HTR-8/SVneo (cell line): ENCODE measurements at places on chromosomes 6 and 20.

DNA sequence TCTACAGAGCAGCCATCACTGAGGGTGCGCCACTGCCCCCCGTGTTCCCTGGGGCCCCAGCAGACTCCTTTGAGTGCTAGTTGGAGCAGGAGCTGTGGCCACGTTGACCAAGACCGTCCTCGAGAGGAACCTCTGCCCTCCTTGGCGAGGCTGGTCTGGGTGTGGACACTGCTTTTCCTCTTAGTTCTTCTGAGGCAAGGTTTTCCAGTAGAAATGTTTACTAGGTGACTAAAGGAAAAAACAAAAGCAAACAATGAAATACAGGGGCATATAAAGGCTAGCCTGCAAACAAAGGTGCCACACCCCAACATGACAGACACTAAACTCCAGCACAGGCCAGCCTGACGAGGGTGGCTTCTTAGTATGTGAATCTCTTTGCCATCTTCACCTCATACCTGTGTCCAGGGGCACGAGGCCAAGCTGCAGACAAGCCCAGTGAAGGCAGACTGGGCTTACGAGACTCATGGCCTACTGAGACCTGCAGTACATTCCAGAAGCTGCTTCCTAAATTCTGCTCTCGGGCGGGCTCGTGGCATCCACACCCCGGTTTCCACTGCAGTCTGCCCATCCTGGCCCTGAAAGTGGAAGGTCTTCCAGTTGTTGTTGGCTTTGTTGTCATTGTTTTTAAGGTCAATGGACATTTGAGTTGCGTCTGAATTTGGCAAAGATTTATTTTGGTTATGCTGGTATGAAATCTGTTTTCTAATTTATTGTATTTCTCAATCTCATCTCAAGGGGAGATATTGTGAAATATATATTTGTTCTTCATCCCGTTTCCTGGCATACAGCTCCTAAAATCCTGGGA is 39.2 kb downstream of the FAM50B start:
- DNase-seq, result no peak

GRCh38 chr20:17961587-17961940 is 7.0 kb downstream of the SNX5 start:
- no peak for DNase-seq

GRCh38 chr20:48069596-48069995 is 284.3 kb upstream of the SULF2 start:
- no peak for DNase-seq

DNA sequence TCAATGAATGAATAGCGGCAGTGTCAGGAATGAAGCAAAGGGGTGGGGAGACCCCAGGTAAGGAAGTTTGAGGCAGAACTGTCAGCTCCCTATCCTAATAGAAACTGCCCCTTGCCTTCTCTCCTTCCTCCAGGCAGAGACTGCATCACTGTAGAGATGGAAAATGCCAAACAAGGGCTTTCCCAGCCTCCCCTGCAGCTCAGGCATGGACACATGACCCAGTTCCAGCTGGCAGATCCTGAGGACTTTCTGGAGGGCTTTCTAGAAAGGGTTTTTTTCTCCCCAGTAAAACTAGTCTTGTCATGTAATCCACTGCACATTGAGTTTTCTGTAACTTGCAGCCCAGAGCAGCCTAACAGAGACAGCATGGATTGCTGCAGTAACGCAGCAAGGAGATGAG is 17.9 kb upstream of the PNPLA1 start:
- no peak for DNase-seq

DNA sequence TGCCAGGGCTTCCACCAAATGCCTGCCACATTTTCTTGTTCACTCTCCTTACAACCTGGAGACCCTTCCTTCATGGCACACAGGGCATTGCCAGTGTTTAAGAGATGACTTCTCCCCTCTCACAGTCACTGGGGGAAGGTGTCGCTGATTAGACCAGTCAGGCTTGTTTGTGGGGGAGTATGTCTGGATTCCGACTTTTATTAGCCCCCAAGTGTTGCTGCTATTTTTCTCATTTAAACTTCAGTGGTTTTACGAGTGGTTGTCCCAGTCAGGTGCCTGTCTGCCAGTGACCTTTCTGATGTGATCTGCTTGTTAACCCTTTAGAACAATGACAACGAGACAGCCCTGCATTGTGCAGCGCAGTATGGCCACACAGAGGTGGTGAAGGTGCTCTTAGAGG is 92.3 kb downstream of the ANKS1A start:
- no peak for DNase-seq

GRCh38 chr20:10501402-10501801 is 66.3 kb downstream of the SLX4IP start:
- no peak for DNase-seq
